ENCODE measurements at places on chromosomes 2 and 18.

DNA sequence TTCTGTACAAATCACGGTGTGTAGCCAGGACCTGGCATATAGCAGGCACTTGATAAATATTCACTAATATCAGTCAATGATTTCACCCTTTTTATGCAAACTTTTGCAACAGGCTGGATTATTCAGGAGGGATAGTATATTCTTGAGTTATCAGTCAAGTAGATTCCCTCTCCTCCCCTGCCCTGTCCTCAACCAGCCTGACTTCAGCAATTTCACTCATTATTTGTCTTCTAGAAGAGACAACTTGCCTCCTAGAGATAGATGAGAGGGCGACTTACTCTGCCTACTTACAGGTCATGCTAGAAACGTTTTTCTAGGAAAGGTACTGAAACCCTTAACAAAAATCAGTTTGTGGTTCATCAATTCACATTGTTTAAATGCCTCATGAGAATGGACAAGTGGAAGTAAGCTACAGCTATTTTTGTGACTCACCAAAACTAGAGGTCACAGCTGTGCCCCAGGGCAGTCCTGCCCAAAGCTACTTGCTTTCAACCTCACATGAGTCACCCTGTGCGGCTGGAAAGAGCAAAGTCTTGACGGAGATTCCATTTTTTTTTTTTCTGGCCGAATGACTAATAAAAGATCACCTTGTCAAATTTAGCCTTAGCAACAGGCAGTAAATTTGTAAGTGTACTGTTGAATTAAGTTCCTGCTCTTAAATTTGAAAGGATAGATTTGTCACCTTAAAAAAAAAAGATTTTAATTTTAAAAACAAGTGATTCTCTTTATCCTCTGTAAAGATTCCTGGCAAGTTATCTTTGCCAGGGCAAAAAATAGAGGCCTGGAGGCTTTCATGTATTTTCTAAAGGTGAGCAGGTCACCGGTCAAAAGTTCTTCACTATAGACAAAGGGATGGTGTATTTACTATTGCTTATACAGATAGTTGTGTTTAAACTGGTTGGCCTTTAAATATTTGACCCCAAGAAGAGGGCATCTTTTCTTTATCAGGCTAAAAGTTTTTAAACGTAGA is 109.0 kb upstream of the SLC35G4 start:
- DNase-seq, result no peak

GRCh38 chr2:133426791-133427190 is 141.5 kb downstream of the NCKAP5 start:
- DNase-seq, result no peak

GRCh38 chr2:18630941-18631340 is 41.6 kb upstream of the NT5C1B start:
- DNase-seq, result no peak

DNA sequence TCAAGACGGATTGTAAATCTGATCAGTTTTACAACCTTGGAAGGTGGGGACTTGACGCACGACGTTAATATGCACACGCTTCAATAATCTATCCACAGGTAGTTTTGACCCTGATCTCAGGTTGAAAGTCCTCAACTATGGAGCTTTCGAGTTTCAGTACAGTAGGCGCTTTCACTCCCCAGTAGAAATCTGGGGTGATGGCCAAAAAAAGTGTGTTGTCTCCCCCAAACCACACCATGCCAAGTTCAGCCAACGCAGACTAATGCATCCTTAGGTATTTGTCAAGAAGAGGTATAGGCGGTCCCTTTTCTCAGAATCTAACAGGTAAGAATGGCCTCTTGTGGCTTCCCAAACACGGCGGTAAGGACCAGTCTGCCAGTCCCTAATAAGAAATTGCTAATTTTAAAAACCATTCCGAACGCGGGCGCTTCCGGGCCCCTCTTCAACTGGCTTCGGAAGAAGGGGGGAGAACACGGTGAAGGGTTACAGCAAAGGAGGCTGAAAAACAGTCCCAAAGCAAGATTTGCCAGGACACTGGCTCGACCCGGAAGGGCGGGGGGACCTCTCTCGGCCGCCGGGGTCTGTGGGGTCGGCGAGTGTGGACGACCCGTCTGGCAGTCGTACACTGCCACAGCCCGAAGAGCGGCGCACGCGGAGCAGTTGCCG is 659 bp downstream of the FAM210A start:
- no peak for DNase-seq

- no peak for DNase-seq
Observed at GRCh38 chr18:189254-189653, 30.9 kb downstream of the USP14 start.

DNA sequence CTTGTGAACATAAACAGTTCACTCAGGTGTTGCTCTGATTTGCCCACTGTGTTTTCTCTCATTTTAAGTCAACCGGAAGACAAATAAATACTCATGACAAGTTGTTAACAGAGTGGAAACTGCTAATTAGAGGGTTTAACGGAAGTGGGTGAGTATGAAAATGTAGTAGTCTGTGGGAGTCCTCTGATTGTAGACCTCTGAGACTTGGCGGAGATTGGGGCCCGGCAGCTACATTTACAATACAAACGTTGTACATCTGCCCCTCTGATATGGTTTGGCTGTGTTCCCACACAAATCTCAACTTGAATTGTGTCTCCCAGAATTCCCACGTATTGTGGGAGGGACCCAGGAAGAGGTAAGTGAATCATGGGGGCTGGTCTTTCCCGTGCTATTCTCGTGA is 107.3 kb upstream of the FAM98A start:
- no peak for DNase-seq

DNA sequence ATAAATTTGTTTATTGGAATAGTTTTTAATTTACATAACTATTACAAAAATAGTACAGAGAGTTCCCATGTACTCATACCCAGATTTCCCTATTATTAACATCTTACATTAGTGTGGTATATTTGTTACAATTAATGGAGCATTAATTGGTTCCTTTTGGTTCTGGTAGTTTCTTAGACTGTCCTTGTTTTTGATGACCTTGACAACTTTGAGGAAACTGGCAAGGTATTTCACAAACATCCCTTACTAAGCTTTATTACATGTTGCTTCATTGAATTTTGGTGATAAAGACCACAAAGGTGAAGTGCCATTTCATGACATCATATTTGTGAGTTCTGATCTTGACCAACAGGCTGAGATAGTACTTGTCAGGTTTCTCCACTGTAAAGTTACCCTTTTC is 379.0 kb upstream of the GCFC2 start:
- no peak for DNase-seq

GRCh38 chr2:97718942-97719341 is 5.6 kb downstream of the ZAP70 start:
- no peak for DNase-seq

- DNase-seq, result no peak
Observed at GRCh38 chr2:8441986-8442385, 239.9 kb upstream of the ID2 start.

- no peak for DNase-seq
Observed at GRCh38 chr18:46554406-46555080, 102.5 kb downstream of the LOXHD1 start.

DNA sequence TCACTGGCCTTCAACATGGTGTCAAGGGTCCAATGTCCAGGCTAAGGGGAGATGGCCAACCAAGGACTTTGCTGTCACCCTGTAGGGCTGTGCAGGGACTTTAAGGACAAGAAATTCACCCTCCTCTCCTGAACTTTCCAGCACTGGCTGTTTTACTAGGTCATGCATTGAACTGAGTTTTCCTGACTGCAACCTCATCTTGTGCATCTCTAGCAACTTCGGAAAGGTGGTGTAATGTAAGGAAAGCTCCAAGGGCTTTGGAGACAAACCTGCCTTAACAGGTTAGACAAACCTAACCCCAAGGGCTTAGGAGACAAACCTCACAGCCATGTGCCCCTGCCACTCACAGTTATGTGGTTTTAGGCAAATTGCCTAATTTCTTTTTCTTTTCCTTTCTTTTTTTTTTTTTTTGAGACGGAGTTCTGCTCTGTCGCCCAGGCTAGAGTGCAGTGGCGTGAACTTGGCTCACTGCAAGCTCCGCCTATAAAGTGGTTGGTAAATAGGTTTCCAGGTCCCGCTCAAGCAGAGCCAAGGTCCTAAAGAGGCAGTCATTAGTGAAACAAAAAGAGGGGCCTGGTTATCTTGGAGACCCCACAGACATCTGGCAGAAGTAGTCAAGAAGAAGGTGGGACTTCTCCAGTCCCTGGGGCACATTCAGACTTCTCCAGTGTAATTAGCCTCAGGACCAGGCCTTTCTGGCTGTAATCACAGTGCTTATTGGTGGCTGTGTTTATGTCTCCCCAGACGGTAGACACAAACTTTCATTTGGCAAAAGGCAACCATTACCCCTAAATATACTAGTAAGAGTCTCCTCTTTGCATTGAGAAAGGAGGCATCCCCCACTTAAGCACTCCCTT is 37.6 kb upstream of the PMAIP1 start:
- no peak for DNase-seq

Measured in NK-92 treated with Interleukin-12 subunit alpha and Interleukin-12 subunit beta, amount 100 ng/mL, for 24 hours (cell line).